ENCODE measurements at places on chromosomes 1 and 21. TPM values are rescaled to one million over a fixed set of nuclear protein-coding genes. Genes with fewer than 3 reads are reported as not detected.

BTG2 gene
- 361 TPM for total RNA-seq

PLPPR5 gene
- total RNA-seq = not detected

BTF3L4 gene
- total RNA-seq = 35.4 TPM

C1orf87 gene
- not detected for total RNA-seq

CD5L gene
- total RNA-seq = not detected

TRNP1 gene
- 45.9 TPM for total RNA-seq

SLC9C2 gene
- 0.12 TPM for total RNA-seq

CYP4Z1 gene
- 0.46 TPM for total RNA-seq

S100B gene
- 11.9 TPM for total RNA-seq
